ENCODE measurements at places on chromosomes 13 and 19. TPM values are rescaled to one million over a fixed set of nuclear protein-coding genes. Genes with fewer than 3 reads are reported as not detected.

The CCNE1 gene
- 5.9 TPM for total RNA-seq

The YIPF2 gene
- total RNA-seq = 172 TPM

The PSG4 gene
- total RNA-seq = 5.3 TPM

The ZNF256 gene
- total RNA-seq = 4.3 TPM

The LYL1 gene
- 8.6 TPM for total RNA-seq

The TEX26 gene
- total RNA-seq = not detected

Data from smooth muscle cell of the coronary artery (primary cell).